Activated CD8-positive, alpha-beta T cell treated with anti-CD3 and anti-CD28 coated beads for 36 hours (primary cell): ENCODE measurements at places on chromosomes 11 and 22. TPM values are rescaled to one million over a fixed set of nuclear protein-coding genes. Genes with fewer than 3 reads are reported as not detected.
A peak's percentile ranks its signal among the peaks of the same experiment; 100 is the strongest.

The SCARF2 gene
- 0.27 TPM for total RNA-seq

The TP53I11 gene
- 17.5 TPM for total RNA-seq

DNA sequence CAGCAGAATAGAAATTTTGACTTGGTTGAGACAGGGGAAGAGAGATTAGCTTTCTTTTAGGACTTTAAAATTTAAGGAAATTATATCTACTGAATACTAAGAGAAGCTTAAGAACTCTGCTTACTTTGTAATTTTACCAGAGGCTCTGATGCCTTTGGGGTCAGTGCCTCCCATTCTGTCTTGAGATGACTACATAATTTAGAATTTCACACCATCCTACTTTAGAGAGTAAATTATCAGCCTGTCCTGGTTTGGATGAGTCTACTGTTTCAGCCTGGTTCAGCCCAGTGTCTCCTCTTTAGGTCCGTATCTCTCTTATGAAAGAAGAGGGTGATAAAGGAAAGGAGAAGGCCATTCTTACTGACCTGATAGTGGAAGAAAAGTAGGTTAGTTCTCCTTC is 9.8 kb downstream of the NUCB2 start:
- H3K27me3 ChIP-seq = no peaks in the 10 kb centered on the region
- H3K27ac ChIP-seq = peak overlapping the region; percentile 78
- H3K4me3 ChIP-seq = no peak overlapping the region
- H3K4me1 ChIP-seq = peaks cover 48% of the 10 kb centered on the region

The TIGD3 gene
- 0.65 TPM for total RNA-seq

DNA sequence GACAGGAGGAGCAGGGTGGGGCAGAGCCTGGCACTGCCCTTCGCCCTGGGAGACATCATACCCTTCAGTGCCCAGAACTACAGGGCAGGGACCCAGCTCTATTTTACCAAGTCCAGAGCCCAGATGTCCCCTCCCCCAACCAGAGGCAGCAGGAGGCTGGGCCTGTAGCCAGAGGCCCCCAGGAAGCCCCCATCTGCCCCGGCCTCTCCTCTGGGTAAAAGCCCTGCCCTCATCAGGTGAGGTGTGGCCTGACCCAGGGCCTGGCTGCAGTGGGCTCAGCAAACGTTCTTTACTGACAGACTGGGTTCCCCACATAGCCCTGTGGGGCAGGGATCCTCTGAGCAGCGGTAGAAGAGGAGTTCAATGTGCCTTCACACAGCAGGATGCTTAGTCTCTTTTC is 51.8 kb upstream of the SLC22A12 start:
- no peaks in the 10 kb centered on the region for H3K36me3 ChIP-seq
- H3K27me3 ChIP-seq = peaks cover 15% of the 10 kb centered on the region
- no peak overlapping the region for H3K4me3 ChIP-seq
- DNase-seq = no peak
- H3K4me1 ChIP-seq = no peaks in the 10 kb centered on the region

The OR4A16 gene
- total RNA-seq = not detected

The SIDT2 gene
- total RNA-seq = 17.3 TPM

- H3K4me3 ChIP-seq = no peak overlapping the region
- H3K36me3 ChIP-seq = no peaks in the 10 kb centered on the region
- H3K27ac ChIP-seq = no peak overlapping the region
These were observed 90.3 kb downstream of the TP53I11 start for GRCh38 chr11:44860346-44860745.

The SUSD2 gene
- 0.95 TPM for total RNA-seq

The AGBL2 gene
- 4.5 TPM for total RNA-seq

DNA sequence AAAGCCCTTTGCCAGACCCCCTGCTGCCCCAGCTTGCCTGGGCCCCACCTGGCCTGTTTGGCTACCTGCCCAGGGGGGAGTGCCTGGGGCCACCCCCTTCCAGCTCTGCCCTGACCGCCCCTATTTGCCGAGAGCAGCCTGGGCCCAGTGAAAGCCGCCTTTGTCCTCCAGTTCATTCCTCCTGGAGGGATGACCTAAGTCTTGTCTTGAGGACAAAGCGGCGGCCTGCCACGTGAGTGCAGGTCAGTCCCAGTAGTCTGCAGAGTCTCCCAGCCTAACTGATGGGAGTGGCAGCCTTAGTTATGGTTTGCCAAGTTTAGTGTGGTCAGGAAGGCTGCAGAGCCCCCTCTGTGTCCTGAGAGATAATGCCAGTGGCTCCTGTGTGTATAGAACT is 115.9 kb upstream of the CRYBB3 start:
- no peak overlapping the region for H3K4me3 ChIP-seq

The FGF19 gene
- total RNA-seq = not detected

DNA sequence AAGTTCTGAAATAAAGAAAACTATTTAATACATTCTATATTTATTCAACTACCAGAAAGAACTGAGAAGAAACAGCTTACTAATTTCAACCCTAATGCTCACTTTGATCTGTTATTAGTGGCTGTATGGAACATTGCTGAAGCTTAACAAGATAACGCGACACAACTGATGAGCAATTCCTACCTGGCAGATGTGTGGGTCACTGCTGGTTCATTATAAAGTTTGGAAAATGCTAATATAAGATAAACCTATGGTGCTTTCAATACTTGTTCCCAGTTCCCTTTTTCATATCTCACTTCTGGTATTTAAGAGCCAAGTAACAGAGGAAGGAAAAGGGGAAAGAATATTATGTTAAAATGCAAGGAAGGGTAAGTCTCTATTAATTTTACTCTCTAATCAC is 10.5 kb downstream of the CTSC start:
- no peak for DNase-seq
- H3K4me1 ChIP-seq = peaks cover 77% of the 10 kb centered on the region
- no peaks in the 10 kb centered on the region for H3K27me3 ChIP-seq
- H3K36me3 ChIP-seq = peaks cover 90% of the 10 kb centered on the region
- H3K27ac ChIP-seq = peak overlapping the region; percentile 47

- H3K4me1 ChIP-seq = no peaks in the 10 kb centered on the region
- no peaks in the 10 kb centered on the region for H3K36me3 ChIP-seq
- no peak overlapping the region for H3K27ac ChIP-seq
- H3K27me3 ChIP-seq = peaks cover 3% of the 10 kb centered on the region
- H3K4me3 ChIP-seq = no peak overlapping the region
These were observed 1038.5 kb downstream of the NTM start for GRCh38 chr11:132408877-132409276.

GRCh38 chr22:41844513-41844912 is 11.6 kb downstream of the SREBF2 start:
- H3K4me3 ChIP-seq = no peak overlapping the region
- H3K27me3 ChIP-seq = no peaks in the 10 kb centered on the region
- DNase-seq = no peak

DNA sequence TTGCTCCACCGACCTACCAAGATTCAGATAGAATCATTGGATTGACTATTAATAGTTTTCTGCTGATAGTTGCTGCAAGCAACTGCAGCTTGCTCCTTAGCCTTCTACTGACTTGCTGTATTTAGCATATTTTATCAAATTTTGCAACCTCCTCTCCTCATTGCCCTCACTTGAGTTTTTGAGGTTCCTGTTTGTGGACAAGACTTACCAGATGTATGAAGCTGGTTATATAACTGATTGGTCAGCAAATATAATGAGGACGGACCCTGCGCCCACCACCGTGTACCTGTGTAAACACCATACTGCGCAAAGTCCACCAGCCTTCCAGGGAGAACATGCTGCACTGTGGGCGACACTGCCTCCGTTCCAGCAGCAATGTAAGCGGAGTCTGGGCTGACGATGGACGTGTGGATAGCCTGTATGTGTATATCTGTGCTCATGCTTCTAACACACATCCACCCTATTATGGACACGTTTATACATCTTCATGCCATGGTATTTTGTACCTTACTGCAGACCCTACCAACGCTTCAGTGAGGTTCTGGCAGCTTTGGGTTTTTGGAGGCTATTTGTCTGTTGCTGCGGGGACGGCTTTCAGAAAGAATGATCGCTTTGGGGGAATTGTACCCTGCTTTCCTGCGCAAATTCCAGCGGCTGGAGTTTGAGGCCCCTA is 1.5 kb upstream of the USP18 start:
- H3K4me1 ChIP-seq = peaks cover 28% of the 10 kb centered on the region
- H3K27ac ChIP-seq = no peak overlapping the region

DNA sequence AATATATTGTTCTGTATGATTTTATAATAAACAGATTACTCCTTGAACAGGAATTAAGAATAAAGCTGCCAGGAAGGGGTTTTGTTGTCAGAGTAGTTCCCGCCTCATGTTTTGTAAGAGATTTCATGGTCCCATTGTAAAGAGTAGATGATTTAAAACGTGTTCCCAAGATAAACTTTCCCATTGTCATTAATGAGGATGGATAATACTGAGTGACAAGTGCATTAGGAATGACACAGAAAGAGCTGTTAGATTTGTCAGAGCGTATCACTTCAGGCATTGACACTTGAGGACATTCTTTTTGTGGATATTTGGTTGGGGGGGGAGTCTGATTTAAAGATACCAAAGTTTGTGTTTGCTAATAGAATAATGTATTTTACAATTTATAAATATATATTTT is 147.0 kb downstream of the PAX6 start:
- no peak for DNase-seq
- H3K4me1 ChIP-seq = no peaks in the 10 kb centered on the region
- no peak overlapping the region for H3K27ac ChIP-seq
- H3K27me3 ChIP-seq = no peaks in the 10 kb centered on the region

- DNase-seq = no peak
- peaks cover 18% of the 10 kb centered on the region for H3K36me3 ChIP-seq
- no peak overlapping the region for H3K27ac ChIP-seq
These were observed 210.7 kb downstream of the TBC1D22A start for GRCh38 chr22:46972901-46973831.

DNA sequence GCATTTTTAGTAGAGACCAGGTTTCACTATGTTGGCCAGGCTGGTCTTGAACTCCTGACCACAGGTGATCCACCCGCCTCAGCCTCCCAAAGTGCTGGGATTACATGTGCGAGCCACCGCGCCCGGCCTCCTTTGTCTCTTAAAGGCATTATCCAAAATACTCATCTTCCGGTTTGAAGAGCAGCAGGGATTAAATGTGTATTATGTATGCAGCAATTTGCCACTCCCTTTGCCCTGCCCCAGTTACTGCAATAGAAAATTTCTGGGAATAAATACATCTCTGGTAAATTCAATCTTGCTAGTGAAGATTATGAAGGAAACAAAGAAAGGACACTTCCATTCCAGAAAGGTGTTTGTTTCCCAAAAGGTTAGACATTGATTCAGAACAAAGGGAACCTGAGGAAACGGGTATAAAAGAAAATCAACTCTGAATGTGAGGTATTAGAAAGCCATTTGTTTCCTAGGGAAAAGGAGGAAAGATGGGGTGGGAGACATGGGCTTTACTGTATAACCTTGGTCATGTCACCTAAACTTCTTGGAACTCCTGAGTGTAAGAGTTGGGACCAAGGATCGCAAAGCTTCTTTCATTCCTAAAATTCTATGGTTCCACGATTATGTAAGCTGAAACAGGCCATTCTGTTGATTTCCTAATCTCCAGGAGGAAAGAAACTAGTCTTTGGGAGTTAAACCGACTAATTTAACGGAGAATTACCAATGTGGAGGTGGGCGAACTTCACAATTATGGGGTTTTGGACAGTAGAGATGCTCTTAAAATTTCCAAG is 959 bp upstream of the HIPK3 start:
- peak overlapping the region; percentile 97 for H3K27ac ChIP-seq
- peaks cover 24% of the 10 kb centered on the region for H3K4me1 ChIP-seq
- H3K27me3 ChIP-seq = no peaks in the 10 kb centered on the region
- DNase-seq = no peak
- H3K36me3 ChIP-seq = peaks cover 4% of the 10 kb centered on the region
- H3K4me3 ChIP-seq = peak overlapping the region; percentile 97

DNA sequence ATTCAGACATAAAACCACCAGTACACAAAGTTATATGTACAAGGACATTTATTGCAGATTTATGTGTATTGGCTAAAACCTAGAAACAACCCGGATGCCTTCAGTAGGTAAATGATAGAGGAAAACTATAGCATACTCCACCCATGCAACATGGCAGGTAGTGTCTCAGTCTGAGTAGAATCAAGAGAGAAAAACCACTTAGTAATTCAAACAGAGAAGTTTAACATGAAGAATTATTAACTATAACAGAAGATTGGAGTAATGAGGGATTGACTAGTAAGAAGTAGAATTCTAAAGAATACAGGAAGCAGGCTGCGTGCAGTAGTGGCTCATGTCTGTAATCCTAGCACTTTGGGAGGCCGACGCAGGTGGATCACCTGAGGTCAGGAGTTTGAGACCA is 16.2 kb upstream of the SPTY2D1 start:
- no peak overlapping the region for H3K4me3 ChIP-seq
- no peak for DNase-seq
- H3K27me3 ChIP-seq = no peaks in the 10 kb centered on the region

DNA sequence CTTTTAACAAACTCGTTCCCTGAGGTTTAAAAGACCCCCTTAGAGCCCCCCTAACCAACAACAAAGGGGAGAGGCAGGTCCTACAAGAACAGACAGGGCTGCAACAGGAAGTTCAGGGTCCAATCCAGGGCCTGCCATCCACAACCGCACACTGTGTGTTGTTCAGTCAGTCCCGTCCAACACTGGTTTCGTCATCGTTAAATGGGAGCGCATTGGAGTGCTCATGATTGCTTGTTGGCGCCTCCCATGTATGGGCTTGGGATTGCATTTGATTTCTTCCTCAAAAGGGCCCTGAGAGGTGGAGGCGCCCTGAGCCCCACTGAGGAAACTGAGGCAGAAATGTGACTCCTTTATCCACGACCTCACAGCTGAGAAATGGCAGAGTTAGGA is 174.1 kb downstream of the MN1 start:
- no peaks in the 10 kb centered on the region for H3K27me3 ChIP-seq
- H3K4me1 ChIP-seq = no peaks in the 10 kb centered on the region
- no peak overlapping the region for H3K4me3 ChIP-seq
- H3K27ac ChIP-seq = no peak overlapping the region
- no peak for DNase-seq

The SMIM35 gene
- total RNA-seq = 0.27 TPM

DNA sequence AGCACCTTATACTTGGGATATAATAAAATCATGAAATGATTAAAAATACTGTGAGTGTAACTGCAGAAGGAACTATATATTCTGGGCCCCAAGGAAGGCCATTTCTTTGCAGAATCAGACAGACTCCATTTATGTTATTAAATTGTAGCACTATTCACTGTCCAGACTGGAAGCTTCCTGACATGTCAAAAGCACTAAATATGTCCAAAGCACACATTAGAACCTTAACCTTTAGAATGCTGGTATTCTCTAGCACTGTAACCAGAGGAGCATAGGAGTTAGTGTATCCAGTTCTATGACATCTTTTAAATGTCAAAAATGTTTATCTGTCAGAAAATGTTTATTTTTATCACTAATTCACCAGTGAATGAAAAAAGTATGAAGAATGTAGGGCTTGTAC is 246.9 kb downstream of the CADM1 start:
- H3K27me3 ChIP-seq = peaks cover 2% of the 10 kb centered on the region
- no peak overlapping the region for H3K27ac ChIP-seq
- H3K4me3 ChIP-seq = no peak overlapping the region
- H3K4me1 ChIP-seq = peaks cover 5% of the 10 kb centered on the region

DNA sequence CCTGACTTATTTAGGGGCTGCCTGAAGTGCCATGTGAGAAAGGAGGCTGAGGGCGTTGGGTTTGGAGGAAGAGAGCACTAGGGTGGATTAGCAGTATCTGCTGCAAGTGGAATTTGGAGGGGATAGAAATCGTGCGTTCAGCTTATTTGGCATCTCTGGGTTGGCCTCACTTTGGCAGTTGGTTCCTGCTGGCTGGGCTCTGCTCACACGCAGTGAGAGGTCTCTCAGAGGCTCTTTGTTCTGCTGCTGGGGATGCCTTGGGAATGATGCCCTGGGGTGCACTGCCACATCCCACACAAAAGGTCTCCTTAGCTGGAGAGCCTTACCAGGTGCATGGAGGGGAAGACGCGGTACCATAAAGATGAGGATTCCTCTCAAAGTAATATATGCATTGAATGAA is 17.7 kb upstream of the MICAL2 start:
- peaks cover 28% of the 10 kb centered on the region for H3K4me1 ChIP-seq
- H3K27me3 ChIP-seq = no peaks in the 10 kb centered on the region
- H3K4me3 ChIP-seq = no peak overlapping the region
- H3K36me3 ChIP-seq = no peaks in the 10 kb centered on the region
- H3K27ac ChIP-seq = no peak overlapping the region

The DLG2 gene
- total RNA-seq = 2.6 TPM

The OR6A2 gene
- total RNA-seq = 0.16 TPM
